ENCODE measurements at places on chromosomes 4 and X.

DNA sequence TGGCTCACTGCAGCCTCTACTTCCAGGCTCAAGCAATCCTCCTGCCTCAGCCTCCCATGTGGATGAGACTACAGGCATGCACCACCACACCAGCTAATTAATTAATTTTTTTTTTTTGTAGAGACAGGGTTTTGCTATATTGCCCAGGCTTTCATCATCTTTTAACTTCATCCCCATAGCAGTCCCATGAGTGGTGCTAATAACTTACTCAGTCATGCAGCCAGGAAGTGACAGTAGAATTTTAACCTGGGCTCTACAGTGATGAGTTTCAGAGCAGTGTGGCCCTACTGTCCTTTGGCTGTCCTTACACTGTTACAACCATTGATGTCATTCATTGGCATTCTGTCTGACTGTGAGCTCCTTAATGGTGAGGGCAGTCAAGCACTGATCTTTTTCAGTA lies 3.9 kb upstream of the OCIAD2 start:
- DNase-seq, result no peak

DNA sequence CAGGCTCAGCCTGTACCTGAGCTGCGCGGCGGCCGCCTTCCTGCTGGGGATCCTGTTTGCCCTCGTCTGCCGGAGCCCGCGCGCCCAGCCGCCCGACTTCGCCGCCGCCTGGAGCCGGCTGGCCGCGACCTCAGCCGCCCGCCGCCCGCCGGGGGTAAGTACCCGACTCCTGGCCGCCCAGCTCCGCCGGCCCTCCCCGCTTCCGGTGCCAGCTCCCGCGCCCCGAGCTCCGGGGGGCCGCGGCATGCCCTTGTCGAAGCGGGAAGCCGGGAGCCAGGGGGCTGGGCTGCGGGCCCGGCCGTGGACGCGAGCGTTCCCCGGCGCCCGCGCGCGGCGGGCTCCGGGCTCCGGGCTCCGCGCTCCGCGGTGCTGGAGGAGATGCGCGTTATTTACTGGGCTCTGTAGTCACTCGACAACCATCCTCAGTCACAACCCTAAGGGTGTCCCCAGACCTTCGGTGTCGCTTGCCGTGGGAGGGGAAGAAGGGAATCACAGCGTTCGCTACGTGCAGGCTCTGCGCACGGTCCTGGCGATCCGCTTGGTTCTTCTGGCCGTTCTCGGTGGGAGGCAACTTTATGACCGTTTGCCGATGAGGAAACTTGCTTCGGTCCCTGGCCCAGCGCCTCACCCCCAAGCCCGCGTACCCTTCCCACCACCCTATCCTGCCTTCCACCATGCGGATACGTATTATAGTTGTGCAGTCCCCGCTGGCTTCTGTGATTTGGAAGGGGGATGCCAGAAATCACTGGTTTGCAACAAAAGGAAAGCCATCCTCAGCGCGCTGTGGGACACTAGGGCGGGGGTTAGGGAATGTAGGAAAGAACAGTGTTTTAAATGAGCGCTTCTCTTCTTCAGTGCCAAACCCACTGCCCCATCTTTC lies 944 bp downstream of the SNX25 start:
- no peak for DNase-seq

DNA sequence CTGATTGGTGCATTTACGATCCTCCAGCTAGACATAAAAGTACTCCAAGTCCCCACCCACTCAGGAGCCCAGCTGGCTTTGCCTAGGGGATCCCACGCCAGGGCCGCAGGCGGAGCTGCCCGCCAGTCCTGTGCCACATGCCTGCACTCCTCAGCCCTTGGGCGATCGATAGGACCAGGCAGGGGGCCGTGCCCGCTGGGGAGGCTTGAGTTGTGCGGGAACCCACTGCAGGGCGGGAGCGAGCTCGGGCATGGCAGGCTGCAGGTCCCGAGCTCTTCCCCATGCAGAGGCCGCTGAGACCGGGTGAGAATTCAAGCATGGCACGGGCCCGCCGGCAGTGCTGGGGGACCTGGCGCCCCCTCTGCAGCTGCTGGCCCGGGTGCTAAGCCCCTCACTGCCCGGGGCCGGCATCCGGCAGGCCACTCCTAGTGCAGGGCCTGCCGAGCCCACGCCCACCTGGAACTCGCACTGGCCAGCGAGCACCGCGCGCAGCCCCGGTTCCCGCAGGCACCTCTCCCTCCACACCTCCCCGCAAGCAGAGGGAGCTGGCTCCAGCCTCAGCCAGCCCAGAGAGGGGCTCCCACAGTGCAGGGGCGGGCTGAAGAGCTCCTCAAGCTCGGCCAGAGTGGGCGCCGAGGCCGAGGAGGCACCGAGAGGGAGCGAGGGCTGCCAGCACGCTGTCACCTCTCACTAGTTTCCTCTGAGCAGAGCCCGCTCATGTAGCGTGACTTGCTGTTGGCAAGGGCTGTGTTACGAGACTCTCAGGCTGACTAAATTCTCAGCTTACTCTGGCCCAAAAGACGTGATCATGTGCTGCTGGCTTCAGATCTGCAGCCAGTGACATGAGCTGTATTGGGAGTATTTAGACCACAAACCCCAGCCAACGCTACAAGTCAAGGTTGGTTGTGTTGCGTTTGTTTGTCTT lies 87.5 kb downstream of the TRAPPC11 start:
- no peak for DNase-seq

GRCh38 chr4:141646969-141647368 lies 10.6 kb downstream of the IL15 start:
- DNase-seq, result no peak

- DNase-seq, result no peak
Observed at GRCh38 chrX:50081282-50081889, 119.4 kb downstream of the AKAP4 start.

- DNase-seq, result peak; percentile 5
Observed at GRCh38 chrX:1914606-1915365, 299.9 kb downstream of the ASMT start.

GRCh38 chr4:11182586-11183355 lies 245.9 kb downstream of the HS3ST1 start:
- DNase-seq, result no peak

GRCh38 chr4:177064729-177065394 lies 244.8 kb upstream of the NEIL3 start:
- no peak for DNase-seq

GRCh38 chr4:155966171-155966570 lies 12.5 kb upstream of the CTSO start:
- DNase-seq, result no peak

DNA sequence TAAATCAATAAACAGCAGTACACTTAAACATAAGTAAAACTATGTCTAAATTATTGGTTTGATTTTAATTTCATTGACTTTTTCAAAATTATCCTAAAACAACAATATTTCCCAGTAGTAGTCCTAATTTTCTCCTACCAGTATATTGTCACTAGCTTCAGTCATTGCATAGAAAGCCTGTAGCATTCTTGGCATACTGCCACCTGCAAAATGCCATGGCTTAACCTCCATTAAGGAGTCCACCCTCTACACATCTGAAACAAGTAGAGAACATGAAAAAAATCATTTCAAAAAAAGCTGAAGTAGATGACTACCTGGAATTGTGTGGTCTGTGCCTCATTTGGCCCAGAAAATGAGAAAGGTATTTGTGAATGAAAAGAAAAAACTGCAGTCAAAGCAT lies 348.5 kb downstream of the INPP4B start:
- no peak for DNase-seq

- no peak for DNase-seq
Observed at GRCh38 chrX:49263631-49264030, 879 bp downstream of the FOXP3 start.

DNA sequence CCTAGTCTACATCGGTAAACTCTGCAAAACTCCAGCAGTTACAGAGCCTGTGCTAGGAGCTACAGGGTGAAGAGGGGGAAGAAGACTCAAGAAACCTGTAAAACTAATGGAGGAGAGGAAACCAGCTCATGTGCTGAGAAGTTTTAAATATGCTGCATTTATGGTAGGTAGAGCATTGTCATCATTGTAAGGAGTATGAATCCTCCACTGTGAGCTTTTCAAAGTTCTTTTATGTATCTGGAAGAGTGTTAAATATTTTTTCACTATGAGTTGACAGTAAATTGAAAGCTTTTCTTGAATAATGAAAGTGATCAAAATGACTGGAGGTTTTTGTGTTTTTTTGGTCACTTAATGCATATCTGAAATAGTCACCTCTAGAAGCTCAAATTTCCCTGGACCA lies 46.2 kb downstream of the SEPTIN11 start:
- no peak for DNase-seq

DNA sequence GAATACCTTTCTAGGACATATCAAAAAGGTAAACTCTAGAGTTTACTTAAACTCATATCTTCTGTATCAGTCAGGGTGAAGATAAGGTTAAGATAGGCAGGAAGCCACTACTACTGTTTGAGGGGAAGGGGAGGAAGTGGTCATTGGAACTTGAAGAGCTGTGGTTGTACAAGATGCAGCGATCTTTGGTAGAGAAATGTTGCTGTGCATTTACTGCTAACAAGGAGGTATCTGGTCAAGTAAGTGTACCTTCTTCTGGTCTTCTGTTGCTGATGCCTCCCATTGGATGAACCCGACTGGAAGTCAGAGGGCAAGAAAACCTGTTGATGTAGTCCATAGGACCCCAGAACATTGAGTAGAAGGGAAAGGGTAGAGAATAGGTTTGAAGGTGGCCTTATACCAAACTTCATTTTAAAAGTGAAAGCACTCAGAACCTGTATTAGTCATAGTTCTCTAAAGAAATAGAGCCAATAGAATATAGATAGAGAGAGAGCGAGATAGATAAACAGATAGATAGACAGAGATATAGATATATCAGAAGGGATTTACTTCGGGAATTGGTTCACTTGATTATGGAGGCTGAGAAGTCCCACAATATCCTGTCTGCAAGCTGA lies 47.9 kb upstream of the TSPAN5 start:
- DNase-seq, result no peak

GRCh38 chrX:78514852-78515251 lies 144.3 kb downstream of the RTL3 start:
- DNase-seq, result no peak

GRCh38 chr4:74219240-74219639 lies 61.3 kb downstream of the MTHFD2L start:
- no peak for DNase-seq

DNA sequence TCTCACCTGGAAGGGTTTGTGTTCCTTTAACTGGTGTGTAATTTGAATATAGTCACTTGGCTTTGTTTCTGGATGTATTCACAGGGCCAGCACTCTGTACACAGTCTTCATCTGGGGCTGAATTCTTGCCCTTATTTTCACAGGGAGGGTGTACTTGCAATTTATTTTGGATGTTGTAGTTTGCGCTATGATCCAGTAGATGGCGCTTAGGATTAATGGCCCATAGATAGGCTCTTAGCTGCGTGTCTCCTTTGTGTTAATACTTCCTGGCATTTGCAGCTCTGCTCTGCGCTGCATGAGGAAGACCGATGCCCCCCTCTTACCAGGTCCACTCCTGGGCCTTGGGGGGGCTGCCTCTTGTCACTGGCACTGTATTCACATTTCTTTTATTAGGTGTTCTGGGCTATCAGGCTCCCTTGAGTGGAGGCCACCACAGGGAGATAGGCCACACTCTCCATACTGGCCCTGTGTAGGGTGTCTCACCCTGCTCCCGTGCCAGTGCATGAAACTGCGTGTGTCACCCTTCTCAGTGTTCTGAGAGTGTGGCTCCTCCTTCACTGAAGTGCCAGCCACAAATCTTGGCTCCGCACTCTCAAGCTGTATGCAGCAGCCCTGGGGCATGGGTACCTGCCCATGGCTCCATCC lies 562.2 kb downstream of the ZIC3 start:
- peak; percentile 1 for DNase-seq

DNA sequence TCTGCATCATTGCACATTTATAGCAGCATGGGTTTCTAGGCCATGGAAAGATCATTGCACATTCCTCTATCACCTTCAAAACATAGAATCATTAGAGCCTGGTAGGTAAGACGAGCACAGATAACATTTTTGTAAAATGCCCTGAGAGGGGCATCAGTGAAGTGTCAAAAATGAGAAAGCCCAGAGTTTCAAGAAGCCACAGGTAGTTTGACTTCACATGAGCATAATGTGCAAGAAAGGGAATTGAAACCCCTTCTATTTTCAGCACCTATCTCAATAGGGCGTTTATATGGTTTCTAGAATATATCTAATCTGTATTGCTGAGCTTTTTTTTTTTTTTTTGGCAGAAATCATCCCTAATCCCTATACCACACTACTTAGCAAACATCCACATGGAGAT lies 2441.7 kb downstream of the ARAP2 start:
- DNase-seq, result no peak

GRCh38 chrX:148229801-148230303 lies 248.7 kb downstream of the FMR1NB start:
- DNase-seq, result no peak

GRCh38 chr4:38510201-38510600 lies 153.8 kb upstream of the KLF3 start:
- no peak for DNase-seq

DNA sequence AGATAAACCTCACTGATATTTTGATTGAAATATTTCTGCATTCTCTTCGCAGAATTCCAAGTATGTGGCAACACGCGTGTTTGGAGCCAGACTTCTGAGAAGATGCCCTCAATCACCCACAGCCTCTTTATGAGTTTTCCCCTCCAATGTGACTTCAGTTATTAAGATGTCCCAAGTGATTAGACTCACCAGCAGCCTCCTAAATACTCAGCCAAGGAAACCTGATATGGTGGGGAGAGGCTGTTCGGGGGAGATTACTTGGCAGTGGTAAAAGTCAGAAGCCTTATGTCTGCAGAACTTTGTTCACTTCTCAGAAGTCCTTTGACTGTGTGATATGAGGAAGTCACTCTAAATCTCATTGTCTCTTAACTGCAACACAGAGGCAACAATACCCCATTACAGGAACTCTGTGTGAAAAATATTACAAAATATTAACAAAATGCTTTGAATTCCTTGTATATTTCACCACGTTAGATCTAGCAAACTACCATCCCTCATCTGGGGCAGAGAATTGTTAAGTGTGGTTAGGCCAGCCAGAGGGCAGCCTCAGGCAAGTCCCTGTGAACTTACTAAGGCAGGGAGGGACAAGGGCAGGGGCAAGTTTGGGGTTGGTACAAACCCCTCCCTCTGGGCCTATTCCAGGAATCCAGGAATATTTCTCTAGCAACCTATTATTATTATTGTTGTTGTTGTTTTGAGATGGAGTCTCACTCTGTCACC lies 151.4 kb upstream of the USP9X start:
- DNase-seq, result peak; percentile 42

Data from inflammatory macrophage treated with lipopolysaccharide for 1 hour (primary cell).